Mesothelial cell of epicardium (in vitro differentiated cells): ENCODE measurements at places on chromosomes 4 and X.

GRCh38 chr4:153528705-153529485 is 62.7 kb downstream of the TMEM131L start:
- no peak overlapping the region for H3K27ac ChIP-seq
- DNase-seq: no peak
- H3K4me1 ChIP-seq: peaks cover 18% of the 10 kb centered on the region
- no peaks in the 10 kb centered on the region for H3K27me3 ChIP-seq
- no peak overlapping the region for H3K4me3 ChIP-seq

DNA sequence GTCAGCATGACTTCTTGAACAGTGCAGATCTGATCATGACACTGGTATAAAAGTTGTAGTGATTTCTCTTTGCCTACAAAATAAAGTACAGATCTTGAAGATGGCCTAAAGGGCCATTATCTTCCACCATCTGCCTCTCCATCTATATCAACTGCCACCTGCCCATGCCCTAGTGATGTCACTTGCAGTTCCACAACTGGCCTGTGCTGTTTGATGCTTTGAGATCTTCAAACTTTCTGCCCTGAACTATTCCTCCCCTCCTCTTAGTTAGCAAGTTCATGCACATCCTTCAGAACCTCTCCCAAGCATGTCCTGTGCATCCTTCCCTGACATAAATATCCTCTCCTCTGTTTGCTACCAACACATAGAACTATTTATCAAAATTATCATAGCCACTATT is 217.0 kb downstream of the SOWAHB start:
- no peak overlapping the region for H3K4me3 ChIP-seq
- DNase-seq: no peak
- peaks cover 43% of the 10 kb centered on the region for H3K4me1 ChIP-seq
- H3K27me3 ChIP-seq: no peaks in the 10 kb centered on the region
- peaks cover 3% of the 10 kb centered on the region for H3K36me3 ChIP-seq
- H3K27ac ChIP-seq: no peak overlapping the region

- no peak for DNase-seq
- peaks cover 49% of the 10 kb centered on the region for H3K4me1 ChIP-seq
- H3K36me3 ChIP-seq: no peaks in the 10 kb centered on the region
- no peaks in the 10 kb centered on the region for H3K27me3 ChIP-seq
Observed at GRCh38 chr4:110867251-110867960, 244.5 kb upstream of the PITX2 start.

- no peak for DNase-seq
- no peaks in the 10 kb centered on the region for H3K4me1 ChIP-seq
- H3K27ac ChIP-seq: no peak overlapping the region
Observed at GRCh38 chr4:172103456-172103855, 290.3 kb downstream of the GALNTL6 start.

GRCh38 chr4:20982544-20982943 is 282.3 kb downstream of the PACRGL start:
- H3K27ac ChIP-seq: no peak overlapping the region
- H3K36me3 ChIP-seq: no peaks in the 10 kb centered on the region
- H3K27me3 ChIP-seq: peaks cover 57% of the 10 kb centered on the region
- H3K4me3 ChIP-seq: no peak overlapping the region

- H3K27ac ChIP-seq: peak overlapping the region; percentile 78
- no peak for DNase-seq
- H3K27me3 ChIP-seq: no peaks in the 10 kb centered on the region
- H3K4me1 ChIP-seq: peaks cover 18% of the 10 kb centered on the region
- no peak overlapping the region for H3K4me3 ChIP-seq
Observed at GRCh38 chr4:111323916-111324315, 701.0 kb upstream of the PITX2 start.

DNA sequence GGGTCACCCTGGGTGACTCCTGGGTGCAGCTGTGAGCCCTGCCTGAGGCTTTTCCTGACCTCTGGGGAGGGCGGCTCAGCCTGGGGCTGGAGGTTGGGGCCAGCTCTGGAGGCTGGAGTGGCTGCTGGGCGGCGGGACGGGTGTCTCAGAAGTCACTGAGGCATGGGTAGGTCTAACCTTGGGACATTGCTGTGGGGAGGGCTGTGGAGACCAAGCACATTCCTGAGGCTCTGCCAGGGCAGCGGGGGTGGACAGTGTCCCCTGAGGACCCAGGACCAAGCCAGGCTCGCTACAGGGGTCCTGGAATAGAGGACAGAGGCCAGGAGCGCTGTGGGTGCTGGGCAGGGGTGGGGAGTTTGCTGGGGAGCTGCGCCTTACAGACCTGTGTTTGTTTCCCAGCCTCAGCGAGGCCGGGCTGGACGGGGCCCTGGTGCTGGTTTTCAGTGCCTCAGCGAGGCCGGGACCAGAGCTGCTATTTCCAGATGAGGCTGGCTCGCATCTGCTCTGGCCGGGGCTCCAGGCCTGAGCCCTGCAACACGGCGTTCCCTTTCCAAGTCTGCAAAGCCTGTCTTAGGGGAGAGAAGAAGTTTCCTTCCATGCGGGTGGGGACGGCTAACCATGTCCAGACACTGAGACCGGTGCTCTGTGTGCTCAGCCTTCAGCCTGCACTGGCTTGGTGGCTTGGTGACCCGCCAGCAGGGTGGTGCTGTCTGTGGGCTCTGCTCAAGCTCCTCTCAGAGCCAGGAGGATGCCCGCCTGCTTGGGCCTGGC is 3.0 kb upstream of the SLC25A6 start:
- peak overlapping the region; percentile 93 for H3K27ac ChIP-seq
- DNase-seq: no peak
- peaks cover 13% of the 10 kb centered on the region for H3K36me3 ChIP-seq
- H3K27me3 ChIP-seq: no peaks in the 10 kb centered on the region
- H3K4me3 ChIP-seq: peak overlapping the region; percentile 93
- H3K4me1 ChIP-seq: peaks cover 18% of the 10 kb centered on the region

DNA sequence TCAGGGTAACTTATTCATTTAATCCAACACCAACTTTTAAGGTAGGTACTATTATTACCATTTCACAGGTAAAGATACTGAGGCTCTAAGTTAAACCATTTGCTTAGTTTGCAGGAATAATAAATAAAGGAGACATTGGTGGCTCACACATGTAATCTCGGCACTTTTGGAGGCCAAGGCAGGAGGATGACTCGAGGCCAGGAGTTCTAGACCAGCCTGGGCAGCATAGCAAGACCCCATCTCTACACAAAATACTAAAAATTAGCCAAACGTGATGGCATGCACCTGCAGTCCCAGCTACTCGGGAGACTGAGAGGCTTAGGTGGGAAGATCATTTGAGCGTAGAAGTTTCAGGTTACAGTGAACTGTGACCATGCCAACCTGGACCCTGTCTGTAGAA is 37.7 kb downstream of the SULT1E1 start:
- H3K4me3 ChIP-seq: no peak overlapping the region
- no peaks in the 10 kb centered on the region for H3K36me3 ChIP-seq
- H3K27me3 ChIP-seq: no peaks in the 10 kb centered on the region
- no peak for DNase-seq
- no peak overlapping the region for H3K27ac ChIP-seq

DNA sequence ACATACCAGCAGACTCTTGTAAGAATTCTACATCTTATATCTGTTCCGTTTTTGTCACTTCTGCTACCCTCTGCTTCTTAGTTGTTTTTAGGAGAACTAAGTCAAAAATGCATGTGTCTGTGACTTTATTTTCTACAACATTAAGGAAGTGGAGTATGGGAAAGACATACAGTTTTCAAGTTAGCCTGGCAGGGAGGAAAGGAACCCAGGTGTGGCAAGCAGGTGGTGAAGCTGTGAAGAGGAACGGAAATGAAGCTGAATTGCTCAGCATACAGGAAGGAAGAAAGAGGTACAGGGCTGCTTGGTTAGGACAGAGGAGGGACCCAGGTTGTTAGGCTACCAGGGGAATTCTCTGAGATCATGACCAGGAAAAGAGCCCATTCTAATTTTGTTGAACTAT is 9.4 kb downstream of the GPRIN3 start:
- DNase-seq: no peak
- H3K4me3 ChIP-seq: no peak overlapping the region
- peaks cover 27% of the 10 kb centered on the region for H3K4me1 ChIP-seq
- H3K27ac ChIP-seq: peak overlapping the region; percentile 62

GRCh38 chr4:185002784-185003183 is 15.5 kb upstream of the HELT start:
- no peak for DNase-seq
- H3K36me3 ChIP-seq: no peaks in the 10 kb centered on the region
- no peak overlapping the region for H3K27ac ChIP-seq

DNA sequence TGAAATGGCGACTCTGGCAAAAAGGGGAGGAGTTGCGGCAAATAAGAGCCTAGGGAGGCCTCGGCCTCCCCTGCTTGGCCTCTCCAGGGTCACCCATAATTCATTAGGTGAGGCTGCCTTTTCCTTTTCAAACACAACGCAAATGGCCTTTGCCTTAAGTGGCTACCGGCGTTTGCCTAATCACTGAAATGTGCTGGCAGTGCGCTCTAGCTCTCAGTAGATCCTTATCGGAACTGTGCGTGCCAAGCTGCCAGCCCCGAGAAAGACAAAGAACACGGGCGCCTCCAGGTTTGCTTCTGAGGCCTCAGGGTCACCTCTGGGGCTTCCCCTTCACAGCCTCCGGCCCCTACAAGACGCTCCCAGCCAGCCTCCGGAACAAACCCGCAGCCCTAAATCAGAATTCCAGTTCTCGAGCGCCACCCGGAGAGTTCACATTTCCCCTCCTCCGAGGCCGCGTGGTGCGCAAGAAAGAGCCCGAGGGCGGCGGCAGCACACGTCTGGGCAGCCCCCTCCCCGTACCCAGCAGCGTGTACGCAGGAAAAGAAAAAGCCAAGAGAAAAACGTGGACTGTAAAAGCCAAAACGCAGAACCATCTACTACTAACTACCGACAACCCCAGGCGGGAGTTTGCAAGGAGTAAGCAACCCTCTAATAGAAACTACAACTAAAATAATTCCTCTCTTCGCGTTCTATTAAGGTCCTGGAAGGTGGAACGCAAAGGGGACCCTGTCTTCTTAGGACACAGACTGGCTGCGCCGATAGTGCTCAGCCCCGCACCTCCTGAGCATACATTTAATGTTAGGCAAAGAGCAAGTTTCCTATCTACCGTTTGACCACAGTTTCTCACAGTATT is 76.5 kb upstream of the BCOR start:
- H3K27ac ChIP-seq: peak overlapping the region; percentile 98
- peak overlapping the region; percentile 62 for H3K4me3 ChIP-seq
- DNase-seq: no peak
- no peaks in the 10 kb centered on the region for H3K36me3 ChIP-seq

DNA sequence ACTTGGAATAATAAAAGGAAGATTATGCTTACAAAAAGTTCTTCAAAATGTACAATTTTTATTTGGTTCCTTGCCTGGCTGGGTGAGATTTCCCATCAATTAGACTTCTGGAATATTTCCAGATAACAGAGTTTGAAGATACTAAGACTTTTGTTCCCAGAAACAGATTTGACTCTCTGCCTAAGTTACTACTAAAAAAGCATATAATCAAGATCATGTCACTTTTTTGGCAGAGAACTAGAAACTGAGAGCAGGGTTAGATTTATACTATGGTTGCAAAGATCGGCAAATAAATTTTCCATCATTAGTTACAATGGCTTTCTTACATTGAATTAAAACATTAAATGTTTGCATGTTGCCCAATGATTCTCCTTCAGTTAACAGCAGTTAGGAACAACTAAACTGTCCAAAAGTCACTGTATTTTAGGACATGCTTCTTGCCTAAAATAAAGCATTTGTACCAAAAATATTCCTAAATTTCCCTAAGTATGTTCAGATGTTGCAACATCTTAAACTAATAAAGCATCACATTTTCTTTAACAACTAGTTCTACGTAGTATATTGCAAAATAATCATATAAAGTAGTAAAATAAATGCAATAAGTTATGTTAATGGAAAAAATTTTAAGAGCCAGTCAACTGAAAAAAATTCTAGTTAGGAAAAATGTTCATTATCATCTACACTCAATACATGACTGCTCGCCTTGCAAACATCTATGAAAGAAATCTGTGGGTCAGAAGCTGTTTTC is 73.0 kb downstream of the SEC24D start:
- peaks cover 23% of the 10 kb centered on the region for H3K36me3 ChIP-seq
- H3K27ac ChIP-seq: peak overlapping the region; percentile 70
- no peaks in the 10 kb centered on the region for H3K27me3 ChIP-seq
- DNase-seq: no peak
- H3K4me1 ChIP-seq: peaks cover 70% of the 10 kb centered on the region

- H3K4me3 ChIP-seq: no peak overlapping the region
- no peaks in the 10 kb centered on the region for H3K27me3 ChIP-seq
- H3K36me3 ChIP-seq: peaks cover 4% of the 10 kb centered on the region
- no peak overlapping the region for H3K27ac ChIP-seq
Observed at GRCh38 chr4:161225327-161225726, 938.5 kb downstream of the FSTL5 start.

GRCh38 chr4:723751-724530 is 18.3 kb downstream of the PCGF3 start:
- H3K36me3 ChIP-seq: peaks cover 26% of the 10 kb centered on the region
- no peaks in the 10 kb centered on the region for H3K27me3 ChIP-seq
- H3K27ac ChIP-seq: peak overlapping the region; percentile 79

GRCh38 chr4:149690726-149691125 is 124.9 kb downstream of the IQCM start:
- no peaks in the 10 kb centered on the region for H3K27me3 ChIP-seq
- no peak overlapping the region for H3K4me3 ChIP-seq
- no peak overlapping the region for H3K27ac ChIP-seq
- peaks cover 2% of the 10 kb centered on the region for H3K36me3 ChIP-seq
- DNase-seq: no peak
- H3K4me1 ChIP-seq: no peaks in the 10 kb centered on the region

- peaks cover 1% of the 10 kb centered on the region for H3K4me1 ChIP-seq
- H3K36me3 ChIP-seq: no peaks in the 10 kb centered on the region
- H3K4me3 ChIP-seq: no peak overlapping the region
Observed at GRCh38 chr4:44016570-44017421, 431.8 kb downstream of the KCTD8 start.

- no peaks in the 10 kb centered on the region for H3K36me3 ChIP-seq
- no peak within 1 kb of the TSS for H3K27ac ChIP-seq
- H3K4me3 ChIP-seq: no peak within 1 kb of the TSS
Observed at GRCh38 chr4:15963001-15963451, at the start of gene FGFBP2. TSS of gene FGFBP2 (minus strand) at chr4:15963175. CDS start at chr4:15963129, 46 bp downstream.

DNA sequence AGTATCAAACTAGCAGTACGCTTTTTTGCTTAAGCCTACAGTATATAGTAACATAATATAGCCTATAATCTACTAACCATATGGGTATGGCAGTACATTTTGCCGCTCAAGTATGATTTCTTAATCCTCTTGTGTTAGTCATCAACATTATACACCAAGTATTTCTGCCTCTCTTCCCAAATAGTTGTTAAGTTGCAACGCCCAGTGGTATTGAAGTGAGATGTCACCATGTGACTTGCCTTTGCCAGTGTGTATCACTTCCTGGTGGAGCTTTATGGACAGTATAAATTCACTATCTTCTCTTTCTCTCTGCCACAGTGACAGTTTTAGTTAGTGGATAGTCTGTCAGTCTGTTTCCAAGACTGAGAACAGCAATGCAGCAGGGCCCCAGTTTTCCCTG is 535.5 kb downstream of the PDHA2 start:
- peaks cover 6% of the 10 kb centered on the region for H3K4me1 ChIP-seq
- no peak overlapping the region for H3K4me3 ChIP-seq
- no peaks in the 10 kb centered on the region for H3K27me3 ChIP-seq
- H3K36me3 ChIP-seq: peaks cover 3% of the 10 kb centered on the region

- no peaks in the 10 kb centered on the region for H3K4me1 ChIP-seq
- peak; percentile 24 for DNase-seq
- H3K27ac ChIP-seq: no peak overlapping the region
- H3K36me3 ChIP-seq: peaks cover 38% of the 10 kb centered on the region
- no peak overlapping the region for H3K4me3 ChIP-seq
Observed at GRCh38 chr4:5780831-5781480, 70.0 kb downstream of the EVC start.

GRCh38 chrX:8720136-8720535 is 11.8 kb downstream of the ANOS1 start:
- DNase-seq: no peak
- H3K4me1 ChIP-seq: peaks cover 5% of the 10 kb centered on the region
- H3K4me3 ChIP-seq: no peak overlapping the region
- H3K36me3 ChIP-seq: no peaks in the 10 kb centered on the region

- H3K4me3 ChIP-seq: no peak overlapping the region
- H3K27me3 ChIP-seq: no peaks in the 10 kb centered on the region
- peaks cover 5% of the 10 kb centered on the region for H3K4me1 ChIP-seq
Observed at GRCh38 chrX:8815460-8816065, 14.4 kb upstream of the FAM9A start.
